ENCODE measurements at places on chromosomes 6 and 20. TPM values are rescaled to one million over a fixed set of nuclear protein-coding genes. Genes with fewer than 3 reads are reported as not detected.

GRCh38 chr6:36596356-36596755 is 2.2 kb downstream of the SRSF3 start:
- DNase-seq: no peak

DNA sequence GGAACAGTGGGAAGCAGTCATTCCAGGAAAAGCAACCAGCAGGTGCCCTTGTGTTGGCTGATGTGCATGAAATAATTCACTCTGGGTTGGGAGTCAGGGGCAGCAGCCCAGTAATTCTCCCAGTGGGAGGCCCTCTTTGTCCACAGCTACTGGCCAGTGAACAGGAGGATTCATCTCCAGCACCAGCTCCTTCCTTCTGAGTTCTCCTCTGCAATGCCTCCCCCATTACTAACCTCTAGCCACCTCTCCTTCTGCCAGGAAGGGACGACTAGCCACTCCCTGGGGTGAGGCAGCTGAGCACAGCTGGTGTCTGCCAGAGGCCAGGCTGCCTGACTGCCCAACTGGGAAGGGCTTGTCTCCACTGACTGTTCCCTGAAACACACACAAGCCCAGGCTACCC is 12.5 kb upstream of the R3HDML start:
- DNase-seq: no peak

GRCh38 chr6:41683273-41683522 is 44.9 kb downstream of the MDFI start:
- no peak for DNase-seq

GRCh38 chr6:167807756-167808155 is 19.0 kb upstream of the AFDN start:
- no peak for DNase-seq

DNA sequence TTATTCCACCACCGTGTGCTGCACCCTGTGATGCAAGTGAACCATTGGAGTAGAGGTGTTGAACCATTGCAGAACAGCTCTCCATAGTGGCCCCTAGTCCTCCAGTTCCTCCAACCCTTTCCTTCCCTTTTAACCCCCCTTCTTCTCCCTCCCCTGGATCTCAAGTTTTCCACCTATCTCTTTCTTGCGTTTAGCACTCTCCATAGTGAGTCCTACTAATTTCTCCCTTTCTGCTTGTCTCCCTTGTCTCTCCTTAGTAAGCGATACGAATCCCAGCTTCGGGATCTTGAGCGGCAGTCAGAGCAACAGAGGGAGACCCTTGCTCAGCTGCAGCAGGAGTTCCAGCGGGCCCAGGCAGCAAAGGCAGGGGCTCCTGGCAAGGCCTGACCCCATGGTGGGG is 1.1 kb downstream of the PFDN6 start:
- DNase-seq: no peak

GRCh38 chr6:52577022-52577777 is at the start of gene TRAM2:
TSS of gene TRAM2 (minus strand) at chr6:52577060. CDS start at chr6:52576915, 145 bp downstream.
- DNase-seq: peak; percentile 93

DNA sequence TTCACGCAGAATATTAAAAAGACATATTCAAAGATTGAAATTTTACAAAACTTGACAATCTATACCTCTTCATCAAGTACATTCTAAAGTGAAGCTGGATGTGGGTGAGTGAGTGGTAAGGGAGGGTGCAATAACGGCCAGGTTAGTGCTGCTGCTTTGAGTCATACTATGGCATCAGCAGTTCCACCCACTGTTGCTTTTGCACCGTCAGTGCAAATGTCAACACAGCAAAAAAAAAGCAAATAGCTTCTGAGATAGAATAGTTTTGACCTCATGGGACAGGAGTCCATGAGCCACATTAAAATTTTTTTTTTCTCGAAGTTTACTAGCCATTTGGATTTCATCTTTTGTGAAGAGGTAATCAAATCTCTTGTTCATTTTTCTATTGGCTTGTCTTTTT is 31.8 kb downstream of the PSMF1 start:
- DNase-seq: no peak

GRCh38 chr6:119647309-119647708 is 297.7 kb upstream of the MAN1A1 start:
- no peak for DNase-seq

GRCh38 chr6:149046822-149047246 is 270.7 kb upstream of the TAB2 start:
- DNase-seq: no peak

GRCh38 chr6:122472022-122472340 is 374 bp upstream of the SERINC1 start:
- DNase-seq: no peak

- peak; percentile 89 for DNase-seq
Measured at GRCh38 chr20:57395111-57395966, 4.1 kb downstream of the RBM38 start.

GRCh38 chr6:121791396-121792315 is 356.2 kb downstream of the GJA1 start:
- DNase-seq: no peak

DNA sequence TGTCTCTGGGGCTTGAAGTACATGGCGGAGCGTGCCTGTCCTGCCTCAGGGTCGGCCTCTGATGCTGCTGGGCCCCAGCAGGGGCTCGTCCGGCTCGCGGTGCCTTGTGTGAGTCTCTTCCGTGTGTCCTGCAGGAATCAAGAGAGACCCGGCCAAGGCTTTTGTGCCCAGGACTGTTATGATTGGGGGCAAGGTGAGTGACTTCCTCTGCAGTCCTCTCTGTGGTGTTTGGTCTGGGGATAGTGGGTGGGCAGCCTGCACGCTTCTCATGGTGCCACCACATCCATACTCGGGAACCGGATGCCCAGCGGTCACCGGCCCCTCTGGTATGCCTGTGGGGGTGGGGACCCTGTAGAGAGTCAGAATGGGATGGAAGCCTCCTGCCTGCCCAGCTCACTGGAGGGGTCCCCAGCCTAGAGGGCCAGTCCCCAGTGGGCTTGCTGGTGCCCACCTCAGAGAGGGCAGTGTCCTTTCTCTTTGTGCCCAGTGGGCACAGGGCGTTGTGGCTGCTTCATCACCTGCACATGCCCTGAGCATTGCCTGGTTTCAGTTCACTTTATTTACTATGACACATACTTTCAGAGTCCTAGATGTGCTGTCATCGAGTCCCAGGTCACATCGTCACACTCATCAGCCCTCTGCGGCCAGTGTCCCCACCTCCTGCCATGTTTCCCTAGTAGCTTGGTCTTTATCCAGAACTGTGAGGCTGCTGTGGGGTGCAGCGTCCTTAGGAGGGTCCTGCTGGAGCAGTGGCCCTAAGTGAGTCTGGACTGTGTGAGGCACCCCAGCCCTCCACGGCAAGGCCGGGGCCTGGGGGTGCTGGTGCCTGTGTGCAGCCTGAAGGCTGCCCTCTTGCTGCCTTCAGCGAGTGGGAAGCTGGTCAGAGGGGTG is 40.7 kb downstream of the PYGB start:
- DNase-seq: peak; percentile 37

DNA sequence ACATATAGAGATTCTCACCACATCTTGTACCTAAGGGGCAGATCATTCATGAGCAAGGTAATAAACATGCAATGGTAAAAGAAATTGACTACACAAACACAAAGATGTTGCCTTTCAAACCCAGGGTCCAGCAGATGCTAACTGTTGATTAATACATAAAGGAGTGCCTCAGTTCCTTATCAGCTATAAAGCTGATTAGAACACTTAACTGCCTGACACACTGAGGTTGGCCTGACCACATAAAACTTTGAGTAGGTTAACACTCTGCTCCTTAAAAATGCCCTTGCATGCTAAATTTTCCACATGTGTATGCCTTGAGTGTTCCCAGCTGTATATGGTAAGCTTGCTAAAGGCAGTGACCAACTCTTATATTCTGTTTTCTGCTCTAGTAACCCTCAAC is 14.9 kb downstream of the CRISP2 start:
- DNase-seq: no peak

- no peak for DNase-seq
Measured at GRCh38 chr20:8126841-8127378, 5.2 kb upstream of the PLCB1 start.

GRCh38 chr20:56542489-56543030 is 9.5 kb downstream of the FAM209B start:
- DNase-seq: no peak

- no peak for DNase-seq
Measured at GRCh38 chr20:62748311-62748710, 39.7 kb downstream of the NTSR1 start.

- DNase-seq: no peak
Measured at GRCh38 chr6:158222066-158222465, 53.9 kb downstream of the GTF2H5 start.

DNA sequence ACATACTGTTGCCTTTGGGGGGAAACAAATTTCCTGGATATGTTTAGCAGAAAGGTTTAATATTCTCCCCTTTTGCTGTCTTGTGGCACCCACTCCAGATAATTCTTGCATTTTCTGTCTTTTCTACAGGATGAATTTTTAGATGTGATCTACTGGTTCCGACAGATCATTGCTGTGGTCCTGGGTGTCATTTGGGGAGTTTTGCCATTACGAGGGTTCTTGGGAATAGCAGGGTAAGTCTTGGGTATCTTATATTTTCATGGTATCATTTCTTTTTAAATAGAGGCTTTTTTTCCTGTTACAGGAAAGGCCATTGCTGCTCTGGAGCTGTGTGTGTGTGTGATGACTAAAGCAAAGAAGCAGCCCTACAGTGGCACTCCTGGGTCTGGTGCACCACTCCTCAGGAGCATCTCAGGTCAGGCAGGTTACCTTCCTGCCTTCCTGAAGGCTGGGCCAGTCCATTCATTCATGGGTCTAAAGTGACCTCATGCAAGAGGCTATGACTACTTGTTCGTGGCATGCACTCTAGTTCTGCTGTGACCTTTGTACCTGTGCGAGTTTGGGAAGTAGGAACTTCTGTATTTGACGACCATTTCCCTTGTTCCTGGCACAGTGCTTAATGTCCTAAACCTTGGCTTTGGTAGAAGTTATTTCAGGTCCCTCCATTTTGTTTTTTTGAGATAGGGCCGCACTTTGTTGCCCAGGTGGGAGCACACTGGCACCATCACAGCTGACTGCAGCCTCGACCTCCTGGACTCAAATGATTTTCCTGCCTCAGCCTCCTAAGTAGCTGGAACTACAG is 2.2 kb downstream of the RAB5IF start:
- no peak for DNase-seq

- no peak for DNase-seq
Measured at GRCh38 chr20:41669708-41670263, 51.6 kb upstream of the CHD6 start.

DNA sequence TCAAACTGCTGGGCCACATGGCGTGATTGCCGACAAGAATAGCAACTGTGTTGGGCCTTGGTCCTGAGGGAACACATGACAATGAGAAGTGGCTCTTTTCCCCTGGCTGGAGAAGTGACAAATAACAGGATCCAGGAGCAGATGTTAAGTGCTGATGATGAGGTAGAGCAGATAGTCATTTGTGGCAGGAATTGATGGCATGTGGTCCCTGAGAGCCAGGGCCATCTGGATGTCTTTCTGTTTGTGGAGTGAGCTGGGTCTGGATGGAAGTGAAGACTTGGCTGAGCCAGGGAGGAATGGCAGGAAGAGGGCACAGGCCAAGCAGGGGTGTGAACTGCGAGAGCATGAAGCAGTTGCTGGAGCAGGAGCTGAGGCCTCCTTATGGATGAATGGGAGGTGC is 67.8 kb downstream of the SCAND1 start:
- peak; percentile 59 for DNase-seq

DNA sequence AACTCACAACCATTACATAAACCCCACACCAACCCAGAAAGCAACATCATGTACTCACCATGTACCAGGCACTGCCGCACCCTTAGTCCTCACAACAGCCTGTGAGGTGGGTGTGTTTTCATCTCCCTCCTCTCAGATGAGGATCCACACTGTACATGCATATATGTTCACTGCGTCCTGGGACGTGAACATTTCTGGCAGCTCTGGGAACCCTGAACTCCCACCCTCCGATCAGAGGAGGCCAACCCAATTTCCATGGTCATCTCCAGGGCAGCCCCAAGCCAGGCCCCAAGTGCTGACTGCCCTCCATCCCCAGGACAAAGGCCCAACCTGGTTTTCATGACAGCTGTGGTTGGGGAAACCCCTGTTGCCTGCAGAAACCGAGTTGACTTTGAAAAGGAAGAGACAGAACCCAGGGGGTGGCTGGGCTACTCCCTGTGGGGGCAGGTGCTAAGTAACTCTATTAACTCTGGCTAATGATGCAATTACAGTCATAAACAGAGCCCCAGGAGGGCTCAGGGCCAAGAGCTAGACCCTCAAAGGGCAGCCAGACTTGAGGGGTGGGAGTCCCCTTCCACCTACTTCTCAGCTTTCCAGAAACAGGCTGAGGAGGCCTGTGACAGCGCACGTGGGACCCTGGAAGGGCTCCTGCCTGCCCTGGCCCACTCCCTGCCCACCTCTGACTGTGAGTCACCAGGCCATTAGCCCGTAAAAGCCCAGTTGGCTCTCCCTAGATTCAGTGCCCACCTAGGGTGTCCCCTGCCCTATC is 2.6 kb downstream of the TFEB start:
- peak; percentile 37 for DNase-seq

DNA sequence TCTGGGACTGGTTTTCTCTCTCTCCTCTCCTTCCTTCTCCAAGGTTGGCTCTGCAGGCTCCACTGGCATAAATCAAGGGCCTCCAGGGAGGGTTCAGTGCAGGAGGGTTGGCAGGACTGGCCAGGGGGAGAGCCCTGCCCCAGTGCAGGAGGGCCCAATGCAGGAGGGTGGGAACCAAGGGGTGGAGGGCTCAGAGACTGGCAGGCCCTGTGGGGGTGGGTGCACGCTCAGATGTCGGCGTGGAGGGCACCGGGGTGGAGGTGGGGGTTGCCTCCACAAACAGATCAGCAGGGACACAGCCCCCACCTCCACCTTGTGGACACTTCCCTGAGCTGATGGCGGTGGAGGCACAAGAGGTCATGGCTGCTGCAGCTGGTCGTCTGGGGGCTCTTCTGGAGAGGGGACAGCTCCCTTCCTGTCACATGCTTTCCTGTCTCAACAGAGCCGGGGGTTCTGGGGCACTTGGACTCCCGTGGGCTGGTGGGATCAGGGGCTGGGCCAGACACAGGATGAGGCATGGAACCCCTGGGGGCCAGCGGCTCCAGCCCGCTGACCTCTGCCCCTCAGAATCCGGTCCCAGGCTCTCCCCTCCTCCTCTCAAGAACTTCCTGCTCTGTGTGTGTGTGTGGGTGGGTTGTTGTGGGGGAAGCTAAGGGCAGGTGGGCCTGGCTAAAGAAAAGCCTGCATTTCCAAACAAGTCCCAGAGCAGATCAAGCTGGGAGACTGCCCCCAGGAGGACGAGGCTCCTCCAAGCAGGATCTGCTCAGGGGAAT is 2.7 kb upstream of the ABHD16B start:
- DNase-seq: peak; percentile 62

GRCh38 chr20:35463455-35464300 is 8.3 kb downstream of the CEP250 start:
- DNase-seq: no peak

The TRIM40 gene
- not detected for total RNA-seq

The ZSWIM3 gene
- total RNA-seq: 1.4 TPM

The PTCRA gene
- total RNA-seq: not detected

The RRP36 gene
- total RNA-seq: 22.9 TPM

The ARMH2 gene
- not detected for total RNA-seq

The RBPJL gene
- total RNA-seq: not detected

The DEFB132 gene
- not detected for total RNA-seq

The BANF2 gene
- not detected for total RNA-seq

The MROH8 gene
- total RNA-seq: 3.8 TPM

The DDO gene
- 31.1 TPM for total RNA-seq

The SIGLEC1 gene
- 9.6 TPM for total RNA-seq

The GPR6 gene
- total RNA-seq: not detected

The TRAPPC3L gene
- total RNA-seq: 0.11 TPM

The CCN6 gene
- total RNA-seq: not detected

The JPH2 gene
- total RNA-seq: 181 TPM

The TCF21 gene
- total RNA-seq: 4.1 TPM

The SASH1 gene
- 35.8 TPM for total RNA-seq

The LY6G6D gene
- not detected for total RNA-seq

The LST1 gene
- 5.5 TPM for total RNA-seq
